ENCODE measurements at places on chromosomes 11 and 22.

DNA sequence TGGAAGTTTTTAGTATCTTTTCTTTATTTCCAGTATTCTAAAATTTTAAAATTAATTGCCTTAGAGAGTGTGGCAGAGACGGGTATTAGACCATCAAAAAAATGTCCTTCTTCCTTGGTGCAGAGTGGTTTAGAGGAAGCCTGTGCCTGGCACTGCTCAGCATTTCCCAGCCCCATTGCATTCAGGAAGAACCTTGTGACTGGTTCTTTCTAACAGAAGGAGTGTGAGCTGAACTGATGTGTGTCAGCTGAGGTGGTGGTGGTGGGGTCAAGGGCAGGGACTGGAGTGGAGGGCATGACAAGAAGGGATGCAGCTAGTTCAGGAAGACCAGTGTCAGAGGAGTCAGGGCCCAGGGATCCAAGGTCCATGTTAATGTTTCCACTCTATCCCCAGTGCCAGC is 58.7 kb upstream of the FDX1 start:
- no peak for DNase-seq

DNA sequence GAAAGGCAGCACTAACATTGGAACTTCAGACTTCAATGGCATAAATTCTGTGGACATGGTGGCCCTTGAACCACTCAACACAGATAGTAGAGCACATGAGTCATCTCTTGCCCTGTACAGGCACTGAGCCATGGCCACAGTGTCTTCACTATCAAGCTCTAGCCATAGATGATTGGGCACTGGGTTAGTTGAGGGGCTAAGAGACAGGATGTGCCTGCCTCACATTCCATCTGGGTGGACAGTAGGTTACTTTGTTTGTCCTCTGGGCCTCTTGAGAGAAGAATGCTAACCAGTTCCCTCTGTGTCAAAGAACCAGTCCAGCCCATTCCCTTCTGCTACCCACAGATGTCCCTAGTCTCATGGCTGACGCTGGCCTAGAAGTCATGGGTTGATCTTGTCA is 39.8 kb downstream of the OR6Q1 start:
- peak; percentile 49 for DNase-seq

DNA sequence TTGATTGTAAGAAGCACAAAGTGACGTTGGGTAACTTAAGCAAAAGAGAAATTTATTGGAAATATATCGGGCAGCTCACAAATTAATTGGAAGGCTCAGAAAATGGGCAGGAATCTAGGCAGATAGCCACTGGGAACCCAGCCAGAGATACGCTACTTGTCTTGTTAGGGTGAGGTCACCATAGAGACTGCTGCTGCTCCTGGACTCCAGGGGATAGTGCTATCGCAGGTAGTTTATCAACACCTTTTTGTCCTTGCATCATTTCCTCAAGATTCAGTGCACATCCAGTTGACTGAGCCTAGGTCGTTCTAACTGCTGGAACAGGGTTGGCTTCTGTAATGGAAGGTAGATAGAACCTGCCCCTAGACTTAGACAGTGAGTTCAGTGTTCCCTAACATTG is 19.6 kb downstream of the AMOTL1 start:
- DNase-seq, result no peak

- peak; percentile 27 for DNase-seq
Measured at GRCh38 chr11:46300270-46300669, 22.8 kb downstream of the CREB3L1 start.

DNA sequence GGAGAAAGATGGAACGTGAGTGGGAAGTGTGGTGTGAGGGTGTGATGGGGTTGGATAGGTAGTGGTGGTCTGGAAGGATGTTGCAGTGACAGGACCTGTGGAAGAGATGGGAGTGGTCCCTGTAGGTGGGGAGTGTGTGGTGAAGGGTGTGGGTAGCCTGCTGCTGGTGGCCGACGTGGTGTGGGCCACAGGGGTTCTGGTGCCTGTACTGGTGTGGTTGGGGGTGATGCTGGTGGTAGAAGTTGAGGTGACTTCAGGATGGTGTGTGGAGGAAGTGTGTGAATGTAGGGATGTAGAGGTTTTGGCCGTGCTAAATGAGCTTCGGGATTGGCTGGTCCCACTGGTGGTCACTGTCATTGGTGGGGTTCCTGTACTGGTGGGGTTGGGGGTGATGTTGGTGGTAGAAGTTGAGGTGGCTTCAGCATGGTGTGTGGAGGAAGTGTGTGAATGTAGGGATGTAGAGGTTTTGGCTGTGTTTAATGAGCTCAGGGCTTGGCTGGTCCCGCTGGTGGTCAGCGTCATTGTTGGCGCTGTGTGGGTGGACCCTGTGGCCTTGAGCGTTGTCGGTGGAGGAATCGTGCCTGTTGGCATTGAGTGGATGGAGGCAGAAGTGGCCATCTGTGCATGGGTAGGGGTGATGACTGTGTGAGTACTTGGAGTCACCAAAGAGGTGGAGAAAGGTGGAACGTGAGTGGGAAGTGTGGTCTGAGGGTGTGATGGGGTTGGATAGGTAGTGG is 19.1 kb downstream of the MUC6 start:
- DNase-seq, result no peak

DNA sequence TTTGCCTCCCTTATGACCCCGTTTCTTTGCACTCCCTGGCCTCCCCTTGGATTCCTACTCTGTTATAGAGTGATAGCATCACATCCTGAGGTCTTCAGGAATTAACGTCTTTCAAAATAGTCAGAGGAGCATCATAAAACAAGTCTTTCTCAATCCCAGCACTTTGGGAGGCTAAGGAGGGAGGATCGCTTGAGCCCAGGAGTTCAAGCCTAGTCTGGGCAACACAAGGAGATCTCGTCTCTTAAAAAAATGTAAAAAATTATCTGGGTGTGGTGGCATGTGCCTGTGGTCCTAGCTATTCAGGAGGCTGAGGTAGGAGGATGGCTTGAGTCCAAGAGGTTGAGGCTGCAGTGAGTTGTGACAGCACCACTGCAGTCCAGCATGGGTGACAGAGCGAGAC is 68.7 kb upstream of the AMPD3 start:
- DNase-seq, result no peak

- DNase-seq, result no peak
Measured at GRCh38 chr11:6587360-6587953, 16.0 kb downstream of the RRP8 start.

- DNase-seq, result peak; percentile 35
Measured at GRCh38 chr22:38202437-38203089, 769 bp downstream of the MAFF start.

DNA sequence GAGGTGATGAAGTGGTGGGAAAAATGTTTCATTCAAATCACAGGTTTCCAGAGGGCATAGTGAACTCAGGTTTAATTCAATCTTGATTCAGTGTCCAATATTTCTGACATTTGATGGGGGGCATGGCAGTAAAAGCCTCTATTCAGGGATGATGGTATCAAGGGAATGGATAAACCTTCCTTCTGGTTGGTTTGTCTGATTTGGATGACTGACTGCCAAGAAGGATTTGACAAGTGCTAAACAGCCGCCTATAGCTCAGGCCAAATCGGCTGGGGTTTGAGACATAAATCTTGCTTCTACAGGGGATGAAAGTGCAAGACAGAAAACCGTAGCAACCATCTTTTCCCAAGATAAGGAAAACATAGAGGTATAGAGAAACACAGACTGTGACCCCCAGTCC is 121.8 kb upstream of the C11orf87 start:
- no peak for DNase-seq

- DNase-seq, result no peak
Measured at GRCh38 chr11:32172041-32172847, 81.4 kb downstream of the RCN1 start.

- DNase-seq, result no peak
Measured at GRCh38 chr11:103862094-103862801, 174.2 kb upstream of the DDI1 start.

DNA sequence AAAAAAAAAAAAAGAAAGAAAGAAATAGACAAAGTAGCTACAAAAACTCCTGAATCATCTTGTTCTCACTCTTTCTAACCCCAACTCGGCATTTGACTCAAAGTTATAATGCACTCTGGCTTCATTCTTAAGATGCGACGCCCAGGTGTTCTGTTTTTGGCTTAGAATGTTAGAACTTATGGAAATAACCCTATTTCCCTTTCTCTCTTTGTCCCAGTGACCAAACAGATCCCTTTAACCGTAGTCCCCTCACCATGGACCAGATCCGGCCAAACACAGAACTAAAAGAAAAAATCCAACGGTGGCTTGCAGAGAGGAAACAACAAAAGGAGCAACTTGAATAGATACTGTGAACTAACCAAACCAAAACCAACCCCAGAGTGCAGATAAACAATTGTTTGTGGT is 5.3 kb upstream of the ATP5MG start:
- no peak for DNase-seq

DNA sequence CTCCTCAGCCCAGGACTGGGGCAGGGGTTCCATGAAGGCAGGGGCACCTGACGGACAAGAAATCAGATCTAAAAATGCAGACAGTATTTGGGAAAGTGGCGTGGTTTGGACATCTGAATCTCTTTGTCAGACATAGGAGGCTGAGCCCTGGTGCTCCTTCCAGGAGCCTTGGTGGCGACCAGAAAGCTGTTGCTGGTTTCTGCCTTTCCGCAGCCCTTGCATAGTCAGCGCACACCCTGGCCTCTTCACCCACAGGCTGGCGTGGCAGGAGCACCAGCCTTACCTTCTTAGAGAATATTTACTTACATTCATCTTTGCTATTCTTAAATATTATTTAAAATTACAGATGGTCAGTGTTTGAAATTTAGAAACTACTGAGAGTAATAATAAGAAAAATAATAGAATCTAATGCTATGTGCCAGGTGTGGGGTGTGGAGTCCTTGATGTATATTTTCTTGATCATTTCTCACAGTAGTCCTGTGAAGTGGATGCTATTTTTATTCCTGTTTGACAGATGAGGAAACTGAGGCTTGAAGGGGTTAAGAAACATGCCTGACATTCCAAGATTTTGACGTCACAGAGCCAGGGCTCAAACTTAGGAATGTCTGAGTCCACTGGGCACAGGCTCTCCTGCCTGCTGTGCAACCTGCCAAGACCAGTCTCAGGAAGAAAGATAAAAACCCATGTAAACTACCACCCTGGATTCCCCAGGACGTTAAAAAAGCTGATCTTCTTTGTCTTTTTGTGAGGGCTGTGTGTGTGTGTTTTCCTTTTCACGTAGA is 51.6 kb downstream of the TBC1D22A start:
- peak; percentile 49 for DNase-seq

- DNase-seq, result no peak
Measured at GRCh38 chr22:38638728-38639127, 17.5 kb downstream of the FAM227A start.

Measured in RCC 7860 (cell line).